Bone marrow (tissue), 2 donors: ENCODE measurements at places on chromosomes 13 and 19.
A peak's percentile ranks its signal among the peaks of the same experiment; 100 is the strongest.

DNA sequence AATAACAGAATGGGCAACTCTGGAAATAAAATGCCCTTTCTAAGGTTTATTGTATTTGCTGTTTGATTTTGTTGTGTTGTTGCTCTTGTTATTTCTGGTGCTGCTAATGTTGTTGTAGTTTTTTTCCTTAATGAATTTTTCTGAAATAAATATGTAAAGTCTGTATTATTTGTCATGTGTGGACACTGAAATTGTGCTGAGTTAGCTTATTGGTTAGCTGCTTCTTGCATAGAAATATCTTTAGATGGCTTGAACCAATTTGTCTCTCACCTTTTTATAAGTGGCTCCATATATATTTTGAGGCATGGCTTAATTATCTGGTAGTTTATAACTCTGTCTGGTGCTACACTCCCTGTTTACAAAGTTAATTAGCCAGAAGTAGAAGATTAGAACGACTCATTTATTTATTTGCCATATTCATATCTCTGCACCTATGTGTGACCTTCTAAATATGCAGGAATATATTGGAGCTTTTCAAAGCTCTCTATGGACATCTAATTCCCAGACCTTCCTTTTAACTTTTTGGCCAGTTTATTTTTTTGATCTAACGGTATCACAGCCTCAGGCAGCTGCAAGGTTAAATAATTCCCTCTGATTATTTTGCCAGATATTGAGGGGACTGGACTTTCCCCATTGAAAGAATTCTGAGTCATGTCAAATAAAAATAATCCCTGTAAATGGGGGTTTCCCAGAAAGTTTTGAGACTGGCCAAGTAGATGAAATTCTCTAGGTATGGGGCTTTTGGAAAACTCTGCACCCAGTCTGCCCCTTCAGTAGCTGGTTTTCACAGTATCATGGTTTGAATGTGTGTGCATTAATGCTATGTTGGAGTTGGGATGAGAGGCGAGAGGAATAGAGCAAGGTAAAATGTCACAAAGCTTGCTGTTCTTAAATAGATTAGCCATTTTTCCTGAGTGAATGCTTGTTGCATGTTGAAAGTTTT is 1331.7 kb upstream of the MIR17HG start:
- DNase-seq: no peak

- no peak for DNase-seq
These were observed 1.7 kb downstream of the COL4A2 start for GRCh38 chr13:110308656-110309359.

GRCh38 chr13:111461445-111462149 is 141.2 kb downstream of the TEX29 start:
- no peak for DNase-seq

DNA sequence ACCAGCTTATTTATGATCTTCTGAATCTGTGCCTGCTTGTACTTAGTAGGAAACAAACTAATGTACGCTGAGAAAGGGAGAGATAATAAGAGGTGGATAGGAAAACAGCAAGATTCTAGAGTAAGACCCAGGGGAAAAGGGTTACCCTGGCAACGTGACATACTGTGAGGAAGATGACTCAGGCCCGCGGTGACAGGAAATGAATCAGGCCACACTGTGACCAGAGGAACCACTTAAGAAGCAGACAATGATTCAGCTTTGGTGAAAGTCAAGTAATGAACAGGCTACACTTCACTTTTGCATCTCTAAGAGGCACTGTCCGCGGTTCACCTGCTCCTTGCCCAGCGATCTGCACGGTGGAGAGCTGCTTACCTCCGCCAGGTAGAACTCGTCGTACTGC is 158.2 kb downstream of the NALCN start:
- peak; percentile 27 for DNase-seq

DNA sequence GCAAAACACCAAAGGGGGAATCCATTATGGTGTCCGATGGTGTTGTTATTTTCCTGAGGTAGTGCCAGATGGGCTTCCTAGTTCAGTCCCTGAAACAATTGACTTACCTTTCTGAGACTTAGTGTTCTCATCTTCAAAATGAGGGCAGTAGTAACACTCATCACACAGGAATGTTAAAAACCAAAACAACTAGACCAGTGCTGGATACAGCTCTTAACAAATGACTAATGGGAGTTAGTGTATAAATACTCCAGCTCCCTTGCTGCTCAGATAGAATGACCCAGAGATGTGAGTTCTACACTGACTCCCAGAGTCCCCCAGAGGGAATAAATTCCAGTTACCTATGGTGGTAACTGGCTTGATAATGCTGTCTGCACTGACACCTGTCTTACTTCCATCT is 49.9 kb downstream of the MBD3L2B start:
- DNase-seq: no peak

DNA sequence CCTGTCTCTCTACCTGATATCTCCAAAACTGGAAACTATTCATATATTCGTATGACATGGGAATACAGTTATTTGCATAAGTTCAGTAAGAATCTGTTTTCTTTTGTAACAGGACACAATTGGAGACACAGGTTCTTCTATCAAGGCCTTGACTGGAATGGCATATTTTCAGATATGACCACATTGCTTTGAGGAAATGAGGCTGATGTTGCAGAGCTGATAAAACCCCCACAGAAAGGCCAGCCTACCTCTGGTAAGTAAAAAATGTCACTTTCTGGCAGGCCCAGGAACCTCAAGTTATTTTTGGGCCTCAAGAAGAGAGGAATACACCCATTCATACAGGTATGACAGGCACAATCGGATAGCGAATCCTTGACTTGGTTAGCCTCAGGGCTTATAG is 29.5 kb upstream of the KBTBD6 start:
- DNase-seq: no peak

GRCh38 chr13:110885516-110885915 is 29.4 kb downstream of the ANKRD10 start:
- no peak for DNase-seq

DNA sequence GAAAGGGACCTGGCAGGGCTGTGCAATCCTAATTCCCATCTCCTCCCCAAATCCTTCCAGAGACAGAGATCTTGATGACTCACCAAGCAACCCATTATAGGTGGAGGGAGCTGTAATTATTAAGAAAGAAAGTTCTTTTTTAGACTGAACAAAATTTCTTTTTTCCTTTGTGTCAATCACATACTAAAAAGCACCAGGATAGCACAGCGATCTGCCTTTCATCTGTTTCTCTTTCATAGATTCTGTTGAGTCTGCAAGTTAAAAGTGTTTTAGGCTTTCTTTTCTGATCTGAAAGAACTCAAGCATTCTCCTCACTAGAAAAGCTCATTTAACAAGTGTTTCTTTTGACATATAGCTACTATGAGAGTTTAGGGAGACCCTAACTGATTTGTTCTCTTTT is 222.8 kb downstream of the DCT start:
- DNase-seq: no peak

GRCh38 chr13:90008707-90009149 is 1338.8 kb upstream of the MIR17HG start:
- no peak for DNase-seq

DNA sequence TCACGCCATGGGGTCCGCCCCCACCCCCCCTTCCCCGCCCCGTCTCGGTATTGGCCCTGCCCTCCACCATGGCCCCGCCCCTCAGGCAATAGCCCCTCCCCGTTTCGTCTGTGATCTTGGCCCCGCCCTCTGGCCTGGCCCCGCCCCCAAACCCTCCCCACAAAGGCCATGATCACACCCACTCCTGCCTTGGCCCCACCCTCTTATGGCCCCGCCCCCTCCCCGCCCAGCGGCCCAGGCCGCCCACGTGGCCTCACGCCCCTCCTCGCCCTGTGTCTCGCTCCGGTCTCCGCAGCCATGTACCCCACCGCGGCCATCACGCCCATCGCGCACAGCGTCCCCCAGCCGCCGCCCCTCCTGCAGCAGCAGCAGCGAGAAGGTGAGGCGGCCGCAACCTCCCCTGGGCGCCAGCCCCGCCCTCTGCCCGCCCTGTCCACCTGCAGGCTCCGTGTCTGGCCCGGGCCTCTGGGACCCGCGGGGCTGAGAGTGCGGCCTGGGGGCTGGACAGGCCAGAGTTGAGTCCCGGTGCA is 61.3 kb downstream of the CELF5 start:
- DNase-seq: no peak

- no peak for DNase-seq
These were observed 172.9 kb downstream of the PDS5B start for GRCh38 chr13:32759152-32759551.

DNA sequence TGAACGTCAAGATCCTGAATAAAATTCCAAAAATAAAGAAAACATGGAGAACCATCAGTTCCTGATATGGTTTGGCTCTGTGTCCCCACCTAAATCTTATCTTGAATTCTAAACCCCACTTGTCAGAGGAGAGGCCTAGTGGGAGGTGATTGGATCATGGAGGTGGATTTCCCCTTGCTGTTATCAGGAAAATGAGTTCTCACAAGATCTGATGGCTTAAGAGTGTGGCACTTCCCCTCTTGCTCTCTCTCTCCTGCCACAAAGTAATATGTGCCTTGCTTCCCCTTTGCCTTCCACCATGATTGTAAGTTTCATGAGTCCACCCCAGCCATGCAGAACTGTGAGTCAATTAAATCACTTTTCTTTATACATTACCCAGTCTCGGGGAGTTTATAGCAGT is 827.4 kb downstream of the GPC5 start:
- DNase-seq: no peak
